ENCODE measurements at places on chromosomes 5 and 9.
A peak's percentile ranks its signal among the peaks of the same experiment; 100 is the strongest.

GRCh38 chr9:131013771-131014676, 5.0 kb downstream of the LAMC3 start:
- DNase-seq, result no peak

GRCh38 chr5:88536146-88536545, 267.5 kb upstream of the TMEM161B start:
- DNase-seq, result no peak

GRCh38 chr9:1875921-1876448, 139.2 kb upstream of the SMARCA2 start:
- no peak for DNase-seq

- peak; percentile 50 for DNase-seq
These were observed 2.7 kb upstream of the ANXA2R start for GRCh38 chr5:43042626-43043399.

DNA sequence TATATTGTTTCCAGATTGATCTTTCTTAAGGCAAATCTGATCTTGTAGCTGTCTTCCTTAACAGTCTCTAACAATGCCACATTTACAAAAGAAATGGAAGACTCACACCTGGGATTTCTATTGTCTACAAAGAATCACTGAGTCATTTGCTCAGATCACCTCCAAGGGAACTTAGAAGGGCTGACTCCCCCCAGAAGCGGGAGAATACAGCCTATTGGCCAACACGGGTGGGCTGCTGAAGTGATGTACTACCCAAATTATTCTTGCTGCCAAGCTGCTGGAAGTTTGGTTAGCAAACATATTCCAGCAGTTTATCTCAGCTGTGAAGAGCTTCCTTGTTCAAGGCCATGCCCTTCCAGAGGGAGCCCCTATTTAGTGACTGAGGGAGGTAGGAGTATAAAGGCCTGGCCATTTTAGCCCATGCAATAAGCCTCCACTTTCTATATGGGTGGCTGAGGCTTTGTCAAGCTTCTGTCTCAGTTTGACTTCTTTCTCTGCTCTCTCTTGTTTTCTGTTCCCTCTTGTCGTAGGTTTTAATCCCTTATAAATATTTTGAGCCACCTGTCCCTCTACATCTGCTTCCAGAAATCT, 379.4 kb downstream of the PRR16 start:
- no peak for DNase-seq

GRCh38 chr9:135587658-135588057, 26.1 kb downstream of the PAEP start:
- DNase-seq, result no peak

DNA sequence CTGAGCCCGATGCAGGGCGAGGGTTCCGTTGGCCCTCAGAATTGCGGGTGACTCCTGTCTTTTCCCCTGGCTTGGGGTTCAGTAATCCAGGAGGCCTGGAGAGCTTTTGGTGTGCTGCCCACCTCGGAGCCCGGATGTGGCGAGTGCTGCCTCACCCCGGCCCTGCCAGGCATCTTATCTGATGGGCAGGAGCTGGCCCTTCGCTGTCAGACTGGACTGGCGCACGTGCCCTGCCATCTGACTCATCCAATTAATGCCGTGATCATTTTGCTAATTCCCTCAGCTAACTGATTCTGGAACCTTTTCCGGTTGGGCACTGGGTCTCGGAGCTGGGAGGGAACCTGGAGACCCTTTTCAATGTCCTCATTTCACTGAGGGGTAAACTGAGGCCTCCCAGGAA, 34.6 kb downstream of the RXRA start:
- no peak for DNase-seq

DNA sequence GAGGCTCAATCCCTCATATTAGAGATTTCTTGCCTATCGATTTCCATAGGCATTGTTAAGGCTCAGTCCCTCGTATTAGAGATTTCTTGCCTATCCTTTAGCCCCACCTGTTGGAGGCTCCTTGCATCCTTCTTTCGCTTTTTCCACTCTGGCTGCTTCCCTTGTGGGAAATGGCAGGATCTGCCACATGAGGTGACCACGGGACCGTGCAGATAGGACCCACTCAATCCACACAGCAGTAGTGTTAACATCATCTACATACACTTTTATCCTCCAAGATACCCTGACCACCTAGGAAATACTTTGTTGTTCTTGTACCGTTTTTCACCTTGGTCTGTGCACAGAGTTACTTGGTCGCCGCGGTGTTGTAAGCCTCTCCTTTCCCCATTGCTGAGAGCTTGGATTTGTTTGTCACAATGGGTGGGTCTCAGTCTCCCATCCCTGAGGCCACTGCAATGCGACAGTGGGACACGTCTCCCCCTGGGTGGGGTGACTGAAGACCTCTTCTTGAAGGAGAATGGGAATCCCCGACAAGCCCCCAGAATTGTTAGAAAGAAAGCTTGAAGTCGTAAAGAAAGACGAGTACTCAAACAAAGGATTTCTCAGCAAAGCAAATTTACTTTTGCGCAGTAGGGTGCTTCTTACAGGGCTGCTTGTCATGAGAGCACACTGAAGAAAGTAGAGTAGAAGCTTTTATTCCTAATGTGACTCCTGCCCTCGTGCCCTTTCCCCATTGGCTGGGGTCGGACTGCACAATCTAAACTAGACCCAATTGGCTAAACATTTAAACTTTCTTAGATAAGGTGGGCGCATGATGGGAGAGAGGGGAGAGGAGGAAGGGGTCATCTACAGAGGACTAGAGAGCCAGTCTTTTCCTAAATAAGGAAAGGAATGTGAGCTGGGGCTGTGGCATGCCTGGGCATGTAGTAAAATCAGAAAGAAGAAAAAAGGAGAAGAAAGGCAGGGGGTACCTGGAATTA, 19.8 kb downstream of the IFT74 start:
- DNase-seq, result no peak

DNA sequence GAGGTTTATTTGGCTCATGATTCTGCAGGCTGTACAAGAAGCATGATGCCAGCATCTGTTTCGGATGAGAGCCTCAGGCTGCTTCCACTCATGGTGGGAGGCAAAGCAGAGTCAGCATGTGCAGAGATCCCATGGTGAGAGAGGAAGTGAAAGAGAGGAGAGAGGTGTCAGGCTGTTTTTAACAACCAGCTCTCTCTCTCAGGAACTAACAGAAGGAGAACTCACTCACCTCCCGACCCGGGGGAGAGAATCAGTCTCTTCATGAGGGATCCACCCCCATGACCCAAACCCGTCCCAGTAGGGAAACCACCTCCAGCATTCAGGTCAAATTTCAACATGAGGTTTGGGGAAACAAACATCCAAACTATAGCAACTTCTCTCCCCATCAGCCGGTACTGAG, 187.7 kb downstream of the ENC1 start:
- no peak for DNase-seq

GRCh38 chr5:163306421-163306820, 131.0 kb upstream of the CCNG1 start:
- no peak for DNase-seq

GRCh38 chr5:59093329-59093728, 510.5 kb downstream of the RAB3C start:
- DNase-seq, result no peak

DNA sequence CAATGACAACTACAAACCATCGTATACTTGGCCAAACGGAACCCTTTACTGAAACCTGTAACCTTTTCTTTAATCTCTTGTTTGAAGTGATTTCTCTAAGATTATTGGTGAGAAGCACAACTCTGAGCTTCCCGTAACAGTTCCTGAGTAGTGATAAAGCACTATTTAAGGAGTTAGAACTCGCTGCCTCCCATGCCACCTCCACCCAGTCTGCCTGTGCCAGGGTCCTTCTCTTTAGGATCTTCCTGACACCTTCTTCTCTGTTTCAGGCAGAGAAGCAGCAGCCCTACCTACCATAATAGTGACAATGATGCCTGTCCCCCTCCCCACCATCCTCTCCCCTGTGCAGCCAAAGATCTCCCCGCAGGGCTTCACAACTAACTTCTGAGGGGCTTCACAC, 330.6 kb downstream of the ZSWIM6 start:
- no peak for DNase-seq

GRCh38 chr5:33330992-33331391, 109.8 kb upstream of the TARS1 start:
- DNase-seq, result no peak

DNA sequence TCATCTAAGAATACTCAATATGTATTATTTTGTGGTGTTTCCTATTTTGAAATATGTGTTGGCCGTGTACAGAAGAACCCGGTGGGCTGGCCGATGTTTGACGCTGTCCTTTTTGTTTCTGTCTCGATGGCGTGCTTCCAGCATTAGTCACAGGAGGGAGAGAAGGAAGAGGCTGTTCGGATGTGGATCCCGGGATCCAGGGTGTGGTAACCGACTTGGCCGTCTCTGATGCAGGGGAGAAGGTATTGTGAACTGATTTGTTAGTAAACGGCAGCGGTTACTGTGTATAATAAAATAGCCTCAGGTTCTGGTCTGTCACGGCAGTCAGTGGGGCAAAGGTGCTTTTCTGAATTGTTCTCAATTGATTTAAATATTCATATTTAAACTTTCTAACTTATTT, 275.0 kb downstream of the ARHGEF28 start:
- DNase-seq, result no peak

- DNase-seq, result no peak
These were observed 66.3 kb upstream of the TMEM215 start for GRCh38 chr9:32716955-32717543.
